ENCODE measurements at places on chromosomes 12 and 14. TPM values are rescaled to one million over a fixed set of nuclear protein-coding genes. Genes with fewer than 3 reads are reported as not detected.

GRCh38 chr14:100472094-100472455 lies 115.1 kb downstream of the BEGAIN start:
- DNase-seq = no peak

The KICS2 gene
- total RNA-seq = 3.8 TPM

DNA sequence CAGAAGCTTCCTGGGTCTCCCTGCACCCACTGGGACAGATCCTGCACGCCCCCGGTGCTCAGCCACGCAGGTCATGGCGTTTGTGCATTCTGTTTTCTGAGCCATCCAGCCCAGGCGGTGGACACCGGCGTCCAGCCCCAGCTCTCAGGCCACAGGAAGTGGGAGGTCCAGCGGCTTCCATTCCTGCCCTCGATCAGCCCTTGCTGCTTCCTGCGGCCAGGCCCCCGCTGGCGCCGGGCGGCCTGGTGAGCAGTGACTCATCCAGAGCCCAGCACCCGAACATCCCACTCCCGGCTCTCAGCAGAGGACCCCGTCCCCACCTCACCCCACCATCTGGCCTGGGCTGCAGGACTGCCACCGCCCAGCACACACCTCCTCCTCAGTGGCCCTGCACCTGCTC lies 18.0 kb upstream of the NUDT14 start:
- peak; percentile 42 for DNase-seq

The KRT77 gene
- not detected for total RNA-seq

DNA sequence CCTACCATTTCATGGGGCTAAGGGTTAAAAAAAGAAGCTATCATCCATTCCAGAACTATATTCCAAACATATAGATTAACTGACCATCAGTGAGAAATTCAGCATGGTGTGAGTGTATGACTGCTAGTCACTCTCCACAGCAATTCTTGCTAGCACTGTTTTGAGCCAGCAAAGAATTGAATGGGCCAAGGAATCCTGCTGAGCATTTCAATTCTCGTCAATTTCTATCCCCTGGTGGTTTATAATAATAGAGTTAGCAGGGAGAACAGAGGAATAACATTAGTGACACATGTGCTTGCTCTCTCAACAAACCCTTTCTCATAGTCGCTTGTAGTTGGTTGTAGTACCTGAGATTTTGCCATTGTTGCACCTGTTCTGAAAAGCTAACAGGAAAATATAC lies 7.2 kb downstream of the MBIP start:
- no peak for DNase-seq

The RAD9B gene
- 0.53 TPM for total RNA-seq

DNA sequence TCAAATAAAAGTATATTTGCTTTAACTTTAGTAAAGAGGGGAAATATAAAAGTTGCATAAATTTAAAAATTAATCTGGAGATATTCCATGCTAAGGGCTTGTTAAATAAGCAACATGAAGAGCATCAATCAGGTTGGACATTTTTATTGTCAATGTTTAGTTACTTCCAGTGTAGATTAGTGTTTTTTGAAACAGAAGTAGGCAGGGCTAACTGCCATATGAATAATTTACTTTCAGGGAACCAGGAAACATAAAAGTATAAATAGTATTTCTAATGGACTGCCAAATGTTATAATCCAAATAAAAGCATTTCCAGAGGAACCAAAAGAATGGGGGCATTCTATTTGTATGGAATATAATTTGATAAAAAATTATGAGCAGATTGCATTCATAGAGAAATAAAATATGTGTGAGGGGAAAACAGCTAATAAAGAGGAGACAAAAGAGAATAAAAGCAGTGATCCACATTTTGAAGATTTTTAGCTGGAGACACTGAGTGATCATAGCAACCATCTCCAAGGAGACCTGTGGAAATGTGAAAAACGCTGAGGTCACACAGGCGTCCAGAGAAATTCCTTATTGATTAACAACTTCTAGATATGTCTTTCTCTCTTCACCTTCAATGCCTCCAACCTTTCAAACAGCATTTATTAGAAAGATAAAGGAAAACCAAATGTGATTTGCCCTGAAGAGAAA lies 70.8 kb downstream of the SRGAP1 start:
- peak; percentile 85 for DNase-seq

GRCh38 chr12:85781766-85782165 lies 54.4 kb downstream of the RASSF9 start:
- no peak for DNase-seq

DNA sequence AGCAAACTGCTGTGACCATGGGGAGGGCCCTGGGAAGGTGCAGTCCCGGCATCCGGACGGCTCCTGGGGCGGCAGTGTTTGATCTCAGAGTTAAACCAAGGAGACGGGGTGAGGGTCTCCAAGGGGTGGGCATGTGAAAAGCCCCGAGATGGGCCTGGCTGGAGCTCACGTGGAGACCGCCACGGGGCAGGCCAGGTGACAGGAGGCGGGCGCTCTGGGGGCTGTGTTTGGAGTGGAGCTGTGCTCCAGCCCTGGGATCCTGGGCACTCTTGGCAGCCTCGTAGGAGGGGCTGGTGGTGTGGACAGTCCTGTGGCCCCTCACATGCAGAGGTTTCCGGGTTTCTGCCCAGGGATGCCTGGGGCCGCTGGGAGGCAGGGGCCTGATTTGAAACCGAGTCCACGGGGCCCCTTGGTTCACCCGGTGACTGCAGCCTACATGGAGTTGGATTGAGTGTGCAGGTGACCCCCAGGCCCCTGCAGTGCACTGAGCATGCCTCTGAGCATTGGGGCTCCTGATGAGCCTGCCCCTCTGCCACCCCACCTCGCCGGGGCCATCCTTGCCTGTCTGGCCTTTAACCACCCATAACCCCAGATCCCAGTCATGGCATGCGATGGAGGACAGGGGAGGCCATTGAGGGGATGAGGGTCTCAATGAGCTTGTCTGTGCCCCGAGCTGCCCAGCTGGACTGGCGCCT lies 8.4 kb downstream of the KIF26A start:
- no peak for DNase-seq

Measured in astrocyte (in vitro differentiated cells and primary cell).